ENCODE measurements at places on chromosomes 6 and 20.
A peak's percentile ranks its signal among the peaks of the same experiment; 100 is the strongest.

DNA sequence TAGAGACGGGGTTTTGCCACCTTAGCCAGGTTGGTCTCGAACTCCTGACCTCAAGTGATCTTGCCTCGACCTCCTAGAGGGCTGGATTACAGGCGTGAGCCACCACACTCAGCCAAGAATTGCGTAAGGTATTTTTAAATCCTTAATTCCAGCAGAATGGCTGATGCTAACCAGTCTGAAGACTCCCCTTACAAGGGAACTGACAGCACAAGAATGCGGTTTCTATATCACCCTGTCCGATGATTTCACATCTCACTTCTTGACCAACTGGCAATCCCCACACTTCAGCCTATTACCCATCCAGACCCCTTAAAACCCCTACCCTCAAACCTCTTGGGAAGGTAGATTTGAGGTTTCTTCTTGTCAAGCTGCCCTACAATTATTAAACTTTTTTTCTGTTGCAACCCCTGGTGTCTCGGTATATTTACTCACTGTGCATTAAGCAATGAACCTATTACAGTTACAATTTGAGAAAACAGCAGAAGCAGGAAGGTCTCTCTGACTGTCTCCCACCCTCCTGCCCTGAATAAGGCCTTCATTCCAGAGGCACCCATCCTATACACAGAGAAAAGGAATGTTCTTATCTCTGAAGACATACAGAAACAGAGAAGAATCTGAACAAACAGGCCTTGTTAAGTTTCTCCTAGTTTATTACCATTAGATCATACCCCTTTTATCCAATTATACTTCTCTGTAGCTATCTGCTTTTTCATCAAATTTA is 164.9 kb downstream of the ARHGAP18 start:
- no peak for DNase-seq

DNA sequence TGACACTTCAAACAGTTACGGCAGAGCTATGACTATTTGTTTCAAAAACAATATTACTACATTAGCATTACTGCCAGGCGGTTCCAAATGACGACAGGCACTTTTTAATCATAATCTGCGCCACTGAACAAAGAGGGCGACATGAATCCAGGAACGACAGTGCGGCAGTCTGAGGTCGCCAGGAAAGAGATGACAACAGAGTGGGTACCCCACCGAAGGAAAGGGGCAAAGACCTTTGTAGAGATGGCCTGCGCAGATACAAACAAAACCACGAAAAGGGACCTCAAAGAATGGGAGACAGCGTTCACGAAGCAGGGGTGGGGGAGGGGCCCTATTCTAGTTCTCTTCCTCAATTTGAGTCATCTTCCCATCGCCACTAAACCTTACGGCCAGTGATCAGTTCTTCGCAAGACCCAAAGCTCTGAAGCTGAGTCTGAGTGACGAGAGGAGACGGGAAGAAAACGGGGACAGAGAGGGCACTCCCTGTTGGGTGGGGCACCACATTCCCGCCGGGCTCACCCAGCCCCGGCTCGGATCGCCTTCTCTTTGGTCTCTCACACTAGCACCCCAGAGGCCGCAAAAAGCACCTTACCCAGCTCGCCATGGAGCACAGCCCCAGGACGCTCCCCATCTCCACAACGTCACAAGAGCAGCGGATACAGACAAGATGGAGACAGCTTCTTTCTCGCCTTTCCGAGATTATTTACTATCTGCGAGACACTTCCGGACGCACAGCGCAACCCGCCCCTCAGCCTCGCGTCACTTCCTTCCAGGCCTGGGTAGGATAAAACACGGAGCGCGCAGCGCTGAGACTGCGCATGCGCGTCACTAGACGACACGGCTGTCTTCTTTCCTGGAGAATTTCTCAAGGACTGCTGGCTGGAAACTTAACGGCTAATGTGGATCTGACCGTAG is at the start of gene SERINC1:
TSS of gene SERINC1 (minus strand) at position 701 of the 915 bp plus-strand sequence. CDS start at position 631, 70 bp downstream.
- peak; percentile 95 for DNase-seq

DNA sequence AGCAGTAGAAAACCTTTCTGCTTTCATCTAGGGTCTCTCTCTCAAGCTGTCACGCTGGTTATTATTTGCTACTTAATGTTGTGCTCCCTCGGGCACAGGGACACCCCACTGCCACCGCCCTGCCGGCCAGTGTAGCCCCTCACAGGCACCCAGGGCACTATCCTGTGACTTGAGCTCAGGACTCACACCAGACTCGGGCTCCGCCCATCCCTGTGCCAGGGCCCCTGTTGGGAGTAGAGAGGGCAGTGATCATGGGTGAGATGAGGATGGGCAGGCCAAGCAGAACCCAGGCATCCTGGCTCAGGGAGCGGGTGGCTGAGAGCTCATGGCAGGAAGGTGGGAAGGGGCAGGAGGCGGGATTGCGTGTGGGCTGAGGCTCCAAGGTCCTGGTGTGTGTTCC is 371.9 kb downstream of the ZFAND3 start:
- DNase-seq: no peak

GRCh38 chr6:114762145-114762544 is 419.3 kb upstream of the HS3ST5 start:
- no peak for DNase-seq

DNA sequence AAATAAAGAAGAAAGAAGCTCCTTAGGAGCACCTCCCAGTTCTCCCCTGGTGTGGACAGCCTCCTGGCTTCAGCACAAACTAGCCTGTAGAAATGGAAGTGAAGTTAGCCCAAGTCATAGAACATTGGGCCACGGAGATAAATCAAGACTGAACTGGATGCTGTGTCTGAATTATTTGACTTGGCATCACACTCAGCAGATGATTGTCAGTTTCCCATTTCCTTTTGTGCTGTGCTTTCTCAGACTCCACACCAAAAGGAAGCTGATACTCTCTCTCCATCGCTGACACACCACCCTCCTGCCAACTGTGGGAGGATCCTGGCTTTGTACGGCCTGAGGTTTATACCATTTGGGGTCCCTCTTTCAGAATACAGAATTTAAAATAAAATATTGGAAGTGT is 209.8 kb downstream of the TFAP2A start:
- no peak for DNase-seq

DNA sequence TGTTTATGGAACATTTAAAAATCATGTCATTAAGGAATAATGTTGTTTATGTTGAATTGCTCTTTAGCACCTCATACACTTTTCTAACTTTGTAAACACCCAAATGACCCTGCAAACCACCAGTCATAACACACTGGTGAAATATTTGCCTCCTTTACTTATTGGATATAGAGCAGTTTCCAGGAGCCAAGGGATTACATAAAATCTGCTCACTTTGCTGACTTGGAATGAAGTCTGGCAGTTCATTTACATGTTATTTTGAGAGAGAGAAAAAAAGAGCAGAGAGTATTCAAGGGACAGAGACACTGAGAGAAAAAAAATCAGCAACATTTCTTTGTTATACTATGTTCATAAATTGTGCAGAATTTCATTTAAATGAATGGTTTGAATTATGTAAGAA is 46.6 kb upstream of the DEFB112 start:
- no peak for DNase-seq

- no peak for DNase-seq
Measured at GRCh38 chr20:60497298-60498035, 539.2 kb downstream of the CDH26 start.

DNA sequence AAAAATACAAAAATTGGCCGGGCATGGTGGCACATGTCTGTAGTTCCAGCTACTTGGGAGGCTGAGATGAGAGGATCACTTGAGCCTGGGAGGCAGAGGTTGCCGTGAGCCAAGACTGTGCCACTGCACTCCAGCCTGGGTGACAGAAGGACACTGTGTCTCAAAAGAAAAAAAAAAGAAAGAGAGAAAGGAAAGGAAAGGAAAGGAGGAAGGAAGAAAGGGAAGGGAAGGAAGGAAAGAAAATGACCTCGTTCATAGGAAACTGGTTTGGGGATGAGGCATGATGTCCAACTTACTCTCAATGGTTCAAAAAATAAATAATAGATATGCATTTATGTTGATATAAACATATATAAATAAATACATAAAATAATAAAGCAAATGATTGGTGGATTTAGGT is 6.8 kb upstream of the BFSP1 start:
- no peak for DNase-seq

- no peak for DNase-seq
Measured at GRCh38 chr6:135236319-135236718, 55.2 kb downstream of the MYB start.

- DNase-seq: no peak
Measured at GRCh38 chr6:42511803-42512422, 51.9 kb upstream of the UBR2 start.

- no peak for DNase-seq
Measured at GRCh38 chr20:51833326-51833725, 31.0 kb upstream of the SALL4 start.

- DNase-seq: no peak
Measured at GRCh38 chr6:47700053-47700452, 1.7 kb downstream of the ADGRF4 start.

- no peak for DNase-seq
Measured at GRCh38 chr20:56187534-56188165, 60.9 kb upstream of the MC3R start.

- DNase-seq: no peak
Measured at GRCh38 chr20:17741220-17741619, 41.5 kb downstream of the BANF2 start.

DNA sequence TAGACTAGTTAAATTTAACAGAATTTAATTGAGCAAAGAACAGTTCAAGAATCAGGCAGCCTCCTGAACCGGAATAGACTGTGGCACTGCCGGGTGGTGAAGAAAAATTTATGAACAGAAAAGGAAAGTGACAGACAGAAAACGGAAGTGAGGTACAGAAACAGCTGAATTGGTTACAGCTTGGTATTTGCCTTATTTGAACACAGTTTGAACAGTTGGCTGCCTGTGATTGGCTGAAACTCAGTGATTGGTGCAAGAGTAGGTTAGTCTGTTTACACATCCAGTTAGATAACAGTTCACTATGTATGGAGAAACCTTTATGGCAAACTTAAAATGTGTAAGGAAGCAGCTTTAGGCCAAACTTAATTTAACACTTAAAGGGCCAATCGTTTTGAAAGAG is 116.0 kb upstream of the CITED2 start:
- DNase-seq: peak; percentile 22

DNA sequence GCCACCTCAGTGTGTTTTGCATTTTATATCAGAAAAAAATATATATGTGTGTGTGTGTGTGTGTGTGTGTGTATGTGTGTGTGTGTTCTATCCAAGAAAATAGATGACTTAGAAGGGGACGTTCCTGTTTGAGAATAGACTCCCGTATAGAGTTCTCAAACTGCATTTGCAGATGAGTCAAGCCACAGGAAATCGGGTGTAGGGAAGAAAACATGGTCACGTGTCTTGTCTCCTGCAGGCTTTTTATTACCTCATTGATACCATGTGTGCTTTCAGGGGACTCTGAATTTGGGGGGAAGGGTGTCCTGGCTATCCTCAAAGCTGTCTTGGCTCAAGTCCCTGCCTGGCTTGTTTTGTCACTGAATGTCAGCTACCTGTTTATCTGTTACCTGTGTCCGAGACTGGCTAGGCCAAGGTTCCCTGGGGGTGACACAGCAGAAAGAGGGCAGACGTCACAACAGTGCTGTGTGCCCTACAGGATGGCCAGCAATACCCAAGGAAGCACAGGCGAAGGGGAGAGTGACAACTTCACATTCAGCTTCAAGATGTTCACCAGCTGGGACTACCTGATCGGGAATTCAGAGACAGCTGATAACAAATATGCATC is 55.7 kb upstream of the NOP56 start:
- no peak for DNase-seq

DNA sequence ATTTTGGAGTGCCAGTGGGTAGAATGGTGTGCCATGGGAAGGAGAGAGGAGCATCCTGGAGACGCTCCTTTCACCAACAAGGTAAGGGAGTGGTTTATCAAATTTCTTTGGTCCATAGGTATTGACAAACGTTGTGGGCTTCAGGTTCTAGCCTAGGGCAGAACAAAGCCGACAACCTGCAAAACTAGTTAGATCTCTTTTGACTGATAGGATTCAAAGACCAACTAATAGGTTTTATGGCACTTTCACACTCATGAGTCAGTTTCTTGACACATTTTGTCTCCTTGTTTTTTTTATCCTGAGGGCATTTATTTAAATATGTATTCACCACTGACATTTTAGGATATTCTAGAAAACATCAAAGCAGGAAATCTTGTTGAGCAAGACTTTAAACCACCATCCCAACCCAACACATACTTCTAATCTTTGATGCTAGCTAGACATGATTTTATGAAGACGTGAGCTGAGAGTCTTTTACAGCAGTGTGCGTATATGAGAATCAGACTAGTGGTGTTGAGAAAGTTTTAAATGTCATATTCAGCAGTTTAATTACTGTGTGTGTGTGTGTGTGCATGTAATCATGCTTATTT is 370.4 kb upstream of the HSF2 start:
- DNase-seq: no peak

GRCh38 chr6:14682812-14683211 is 563.1 kb upstream of the JARID2 start:
- DNase-seq: no peak

- no peak for DNase-seq
Measured at GRCh38 chr6:89999154-89999553, 104.9 kb downstream of the GJA10 start.

DNA sequence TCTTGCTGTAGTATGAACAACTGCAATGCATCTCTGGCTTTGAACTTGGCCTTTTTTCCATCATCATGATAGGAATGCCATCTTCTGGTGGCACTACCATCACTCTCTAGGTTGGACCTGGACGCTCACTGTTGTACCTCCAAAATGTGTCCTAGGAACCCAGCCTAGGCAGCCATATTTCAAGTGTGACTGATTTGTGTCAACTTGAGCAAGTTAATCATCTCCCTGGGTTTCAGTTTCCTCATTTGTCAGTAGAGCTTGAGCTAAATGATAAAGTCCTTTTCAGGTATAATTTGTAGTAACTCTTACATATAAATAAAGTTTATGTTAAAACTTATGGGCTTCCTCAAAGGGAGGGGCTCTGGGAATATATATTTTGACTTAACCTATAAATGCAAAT is 241.7 kb upstream of the CEP162 start:
- DNase-seq: no peak

DNA sequence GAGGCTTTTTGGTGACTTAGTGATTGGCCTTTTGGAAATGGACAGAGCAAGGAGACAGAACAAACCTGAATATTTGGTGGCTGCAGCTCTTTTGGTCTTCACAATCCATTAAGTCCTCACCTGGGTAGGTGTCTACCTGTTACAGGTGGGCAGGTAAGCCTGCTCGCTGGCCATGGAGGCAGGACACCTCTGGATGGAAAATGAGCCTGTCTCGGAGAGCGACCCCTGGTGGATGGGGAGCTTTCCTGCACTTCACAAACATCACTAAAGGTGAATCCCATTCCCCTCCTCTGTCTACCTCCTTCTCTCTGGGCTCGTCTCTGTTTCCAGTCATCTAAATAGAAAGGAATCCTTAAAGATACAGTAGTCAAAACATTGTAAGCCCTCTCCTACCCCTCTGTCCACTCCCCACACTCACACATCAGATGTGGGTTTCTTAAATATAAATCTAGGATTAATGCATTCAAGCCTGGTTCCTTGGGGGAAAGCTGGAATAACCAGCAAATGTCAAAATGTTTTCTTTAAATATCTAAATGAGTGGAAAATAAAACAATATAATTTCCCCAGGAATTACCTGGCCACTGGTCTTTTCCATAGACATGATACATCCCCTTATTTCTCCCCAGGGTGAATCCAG is 304.9 kb downstream of the CDH26 start:
- DNase-seq: peak; percentile 58
